ENCODE measurements at places on chromosomes 2 and 18. TPM values are rescaled to one million over a fixed set of nuclear protein-coding genes. Genes with fewer than 3 reads are reported as not detected.
A peak's percentile ranks its signal among the peaks of the same experiment; 100 is the strongest.

DNA sequence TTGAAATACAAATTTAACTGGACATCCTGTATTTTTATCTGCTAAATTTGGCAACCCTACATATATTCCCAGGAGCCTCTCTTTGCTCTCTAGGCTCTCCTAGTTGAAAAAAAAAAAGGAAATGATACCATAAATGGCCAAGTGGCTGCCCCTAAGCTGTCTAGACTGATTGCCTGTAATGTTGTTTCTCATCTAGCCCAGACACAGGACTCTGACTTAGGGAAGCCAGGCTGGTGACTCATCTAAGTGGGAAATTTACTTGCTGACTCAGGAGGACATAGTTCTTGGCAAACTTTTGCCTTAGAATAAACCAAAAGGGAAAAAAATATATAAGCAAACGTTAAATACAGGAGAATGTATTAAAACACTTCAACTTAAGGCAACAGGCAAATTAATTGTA, 14.6 kb upstream of the ITGAV start:
- DNase-seq, result peak; percentile 99

Gene WNT10A
- total RNA-seq, result under 0.01 TPM

DNA sequence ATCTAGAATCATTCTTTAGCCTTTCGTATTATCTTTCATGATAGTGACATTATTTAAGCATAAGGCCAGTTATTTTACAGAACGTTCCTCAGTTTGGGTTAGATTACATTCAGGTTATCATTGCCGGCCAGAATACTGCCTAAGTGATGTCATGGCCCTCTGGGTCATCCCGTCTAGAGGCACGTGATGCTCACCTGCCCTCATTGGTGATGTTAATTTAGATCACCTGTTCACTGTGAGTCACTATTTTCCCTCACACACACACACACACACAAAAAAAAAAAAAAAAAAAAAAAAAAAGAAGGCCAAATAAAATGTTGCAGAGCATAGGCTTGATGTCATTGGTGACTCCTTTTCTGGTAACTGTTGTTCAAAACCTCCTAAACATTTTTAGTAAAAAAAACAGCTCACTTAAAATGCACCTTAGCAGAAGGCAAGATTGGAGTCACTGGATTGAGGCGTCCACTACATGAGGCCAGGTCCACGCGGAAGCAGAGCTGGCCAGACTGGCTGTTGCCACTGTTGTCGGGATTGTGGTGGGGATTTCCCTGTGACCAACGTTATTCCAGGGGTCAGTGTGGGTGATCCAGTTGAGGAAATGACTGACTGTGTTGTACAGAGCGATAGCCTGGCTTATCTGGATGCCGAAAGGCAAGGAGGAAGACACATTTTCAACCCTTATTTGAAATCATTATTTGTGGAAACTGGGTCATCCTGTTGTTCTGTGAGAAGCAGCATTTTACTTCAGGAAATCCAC, 52.1 kb upstream of the CNGA3 start:
- DNase-seq, result peak; percentile 93

Gene FER1L5
- total RNA-seq, result not detected

- DNase-seq, result no peak
Measured at GRCh38 chr2:179985163-179985820, 21.8 kb downstream of the CWC22 start.

DNA sequence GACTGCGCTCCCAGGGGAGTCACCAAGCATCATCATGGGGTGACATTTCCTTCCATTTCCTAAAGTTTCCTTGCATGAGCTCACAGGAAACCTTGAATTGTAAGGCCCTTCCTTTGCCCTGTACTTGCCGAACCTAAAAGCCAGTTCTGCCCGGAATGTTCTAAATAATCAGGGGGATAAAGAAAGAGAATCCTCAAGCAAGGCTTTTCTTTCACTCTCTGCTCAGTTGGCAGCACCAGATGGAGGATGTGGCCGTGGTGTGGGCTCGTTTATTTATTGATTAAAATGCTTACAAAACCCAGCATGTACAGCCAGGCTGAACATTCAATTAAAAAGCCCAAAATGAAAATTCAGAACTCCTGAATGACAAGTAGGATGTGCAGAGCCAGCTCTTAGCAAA, 170.5 kb downstream of the SH3RF3 start:
- peak; percentile 59 for DNase-seq

DNA sequence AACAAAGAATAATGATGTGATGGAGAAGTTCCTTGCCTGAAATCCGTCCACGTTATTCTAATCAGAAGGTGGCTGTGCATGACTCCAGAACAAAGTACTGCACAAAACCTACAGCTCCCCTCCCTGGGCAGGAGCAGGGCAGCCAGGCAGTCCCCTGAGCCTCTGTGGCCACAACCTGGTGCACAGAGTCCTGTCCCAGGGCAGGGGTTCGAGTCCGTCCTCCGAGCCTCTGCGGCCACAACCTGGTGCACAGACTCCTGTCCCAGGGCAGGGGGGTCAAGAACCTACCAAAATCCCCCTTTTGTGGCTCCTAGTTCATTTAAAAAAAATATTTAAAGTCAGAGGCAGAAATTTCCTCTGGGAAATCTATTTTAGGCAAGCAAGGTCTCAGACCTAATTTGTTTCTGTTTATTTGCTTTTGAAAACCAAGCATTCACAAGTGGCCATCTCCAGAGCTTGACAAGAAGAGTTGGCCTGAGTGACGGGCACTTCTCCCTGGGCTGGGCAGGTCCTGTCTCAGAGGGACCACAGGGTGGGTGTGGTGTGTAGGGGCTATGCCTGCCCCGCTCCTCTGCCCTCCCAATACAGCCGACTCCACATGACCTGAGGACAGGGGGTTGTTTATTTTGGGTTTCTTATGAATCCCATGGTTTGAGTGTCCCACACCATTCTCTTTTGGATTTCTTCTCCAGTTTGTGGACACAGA, 255.9 kb upstream of the PXDN start:
- no peak for DNase-seq

DNA sequence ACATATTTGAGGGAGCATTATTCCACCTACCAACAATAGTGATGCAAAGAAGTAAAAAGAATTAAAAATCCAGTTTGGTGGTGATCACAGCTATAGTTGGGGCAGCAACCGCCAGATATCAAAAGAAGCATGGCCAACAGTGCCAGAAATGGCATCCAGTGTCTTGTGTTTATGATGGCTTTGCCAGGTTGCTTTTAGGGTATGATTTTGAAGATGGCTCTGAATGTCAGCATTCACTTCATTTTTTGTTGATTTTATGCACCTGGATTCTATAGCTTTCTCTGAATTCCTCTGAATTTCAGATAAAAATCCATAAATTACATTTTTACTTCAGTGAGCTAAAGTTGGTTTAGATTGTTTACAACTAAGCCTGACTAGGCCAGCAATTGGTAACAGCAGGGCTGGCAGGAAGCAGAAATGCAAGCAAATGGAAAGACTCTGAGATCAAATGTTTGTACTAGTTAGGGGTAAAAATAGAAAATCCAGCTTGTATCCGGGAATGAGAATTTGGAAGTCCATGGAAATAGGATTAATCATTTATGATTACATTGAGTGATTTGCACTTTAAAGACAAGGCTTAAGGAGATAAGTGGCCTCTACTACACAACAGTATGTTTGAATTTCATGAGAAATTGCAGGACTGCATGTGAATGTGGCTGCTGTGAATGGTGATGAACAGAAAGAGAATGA, 40.4 kb downstream of the COL3A1 start:
- peak; percentile 22 for DNase-seq

Gene TXNDC2
- not detected for total RNA-seq

- no peak for DNase-seq
Measured at GRCh38 chr2:135454608-135455007, 76.4 kb downstream of the ZRANB3 start.

Gene NOSTRIN
- total RNA-seq, result 4.5 TPM

Gene AQP12B
- total RNA-seq, result not detected

Gene TRIM43
- not detected for total RNA-seq

GRCh38 chr2:3927031-3927430, 223.7 kb downstream of the DCDC2C start:
- no peak for DNase-seq

DNA sequence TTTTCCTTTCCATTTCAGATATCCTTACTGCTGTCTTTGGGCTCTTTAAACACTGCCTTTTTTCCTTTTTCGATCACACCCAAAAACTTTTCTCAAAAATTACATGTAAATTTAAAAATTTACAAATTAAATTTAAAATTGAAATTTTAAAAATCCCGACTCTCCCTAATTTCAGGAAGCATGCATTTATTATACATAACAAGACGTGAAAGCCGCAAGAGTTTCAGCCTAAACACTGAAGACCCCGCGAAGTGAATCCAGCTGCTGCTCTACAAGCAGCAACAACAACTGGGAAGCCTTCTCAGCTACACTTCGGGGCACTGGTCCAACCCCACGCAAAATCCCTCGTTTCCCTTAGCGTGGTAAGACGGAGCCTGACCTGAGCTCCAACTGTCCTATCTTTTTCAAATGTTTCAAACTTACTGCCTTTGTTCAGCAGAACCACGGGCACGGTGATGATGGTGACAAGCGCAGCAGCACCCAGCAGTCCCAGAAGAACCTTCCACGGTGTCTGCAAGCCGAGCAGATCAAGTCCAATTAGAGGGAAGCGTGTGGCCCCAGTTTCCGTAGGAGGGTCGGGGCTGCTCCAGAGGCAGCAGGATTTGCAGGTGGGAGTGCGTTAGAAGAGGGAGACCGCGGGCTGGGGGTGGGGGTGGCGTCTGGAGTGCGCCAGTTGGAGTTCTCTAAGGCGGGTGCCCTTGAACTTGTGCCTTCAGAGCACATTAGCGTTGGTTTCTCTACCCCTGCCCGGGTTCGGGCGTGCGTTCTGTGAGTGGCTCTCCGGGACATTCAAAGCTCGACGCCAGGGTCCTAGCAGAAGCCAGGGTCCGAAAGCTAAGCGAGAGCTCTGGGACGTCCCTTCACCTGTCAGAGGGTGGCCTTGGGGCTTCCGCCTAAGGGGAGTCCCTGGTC, 783 bp downstream of the DPP4 start:
- peak; percentile 43 for DNase-seq

Gene AOX1
- total RNA-seq, result 2.4 TPM
